ENCODE measurements at places on chromosomes 5 and 9. TPM values are rescaled to one million over a fixed set of nuclear protein-coding genes. Genes with fewer than 3 reads are reported as not detected.

DNA sequence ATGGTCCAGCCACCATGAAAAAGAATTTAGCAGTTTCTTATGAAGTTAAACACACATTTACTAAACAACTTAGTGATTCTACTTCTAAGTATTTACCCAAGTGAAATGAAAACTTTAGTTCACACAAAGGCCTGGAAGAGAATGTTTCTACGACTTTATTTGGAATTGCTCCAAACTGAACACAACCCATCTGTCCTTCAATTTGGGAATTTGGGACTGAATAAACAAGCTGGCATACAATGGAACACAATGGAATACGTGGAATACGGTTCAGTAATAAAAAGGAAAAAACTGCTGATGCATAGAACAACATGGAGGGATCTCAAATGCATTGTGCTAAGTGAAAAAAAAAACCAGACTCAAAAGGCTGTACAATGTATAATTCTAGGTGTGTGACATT, 44.6 kb upstream of the BASP1 start:
- no peak for DNase-seq
- H3K4me3 ChIP-seq: no peak overlapping the region
- H3K27ac ChIP-seq: no peak overlapping the region
- H3K27me3 ChIP-seq: no peaks in the 10 kb centered on the region

- no peak for DNase-seq
- peaks cover 3% of the 10 kb centered on the region for H3K27me3 ChIP-seq
- H3K27ac ChIP-seq: no peak overlapping the region
- H3K4me1 ChIP-seq: no peaks in the 10 kb centered on the region
- no peak overlapping the region for H3K4me3 ChIP-seq
Observed at GRCh38 chr9:110578575-110579033, 937 bp downstream of the SVEP1 start.

NPR2 gene
- total RNA-seq: 8.6 TPM

C8G gene
- 0.96 TPM for total RNA-seq

DNA sequence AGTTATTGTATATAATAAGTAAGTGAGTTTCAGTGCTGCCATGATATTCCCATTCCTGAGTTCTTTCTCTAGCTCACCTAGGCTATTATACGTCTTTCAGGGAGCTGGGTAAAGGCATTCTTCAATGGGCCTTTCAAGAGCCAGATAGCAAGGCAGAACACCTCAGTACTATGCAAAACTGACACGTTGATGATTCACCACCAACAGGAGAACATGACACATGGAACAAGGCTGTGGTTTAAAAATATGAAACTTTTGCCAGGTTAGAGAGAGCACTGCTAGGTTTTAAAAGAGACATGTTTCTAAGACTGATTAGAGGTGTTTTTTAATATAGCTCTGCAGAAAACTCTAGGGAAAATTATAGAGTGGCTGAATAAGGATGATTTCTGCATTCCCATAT, 95.9 kb downstream of the UGCG start:
- no peaks in the 10 kb centered on the region for H3K27me3 ChIP-seq
- H3K27ac ChIP-seq: no peak overlapping the region
- no peak overlapping the region for H3K4me3 ChIP-seq
- H3K4me1 ChIP-seq: peaks cover 9% of the 10 kb centered on the region
- DNase-seq: no peak
- H3K36me3 ChIP-seq: no peaks in the 10 kb centered on the region

GRCh38 chr9:1055166-1055565, 5.0 kb downstream of the DMRT2 start:
- H3K4me1 ChIP-seq: peaks cover 9% of the 10 kb centered on the region
- no peak overlapping the region for H3K4me3 ChIP-seq
- no peak overlapping the region for H3K27ac ChIP-seq

- H3K4me1 ChIP-seq: no peaks in the 10 kb centered on the region
- H3K4me3 ChIP-seq: no peak overlapping the region
- DNase-seq: no peak
- H3K27ac ChIP-seq: no peak overlapping the region
- H3K27me3 ChIP-seq: no peaks in the 10 kb centered on the region
- H3K36me3 ChIP-seq: no peaks in the 10 kb centered on the region
Observed at GRCh38 chr5:27396998-27397397, 358.6 kb upstream of the CDH9 start.

GRCh38 chr9:75002422-75003023, 25.6 kb downstream of the CARNMT1 start:
- no peaks in the 10 kb centered on the region for H3K4me1 ChIP-seq
- no peak overlapping the region for H3K4me3 ChIP-seq
- no peak overlapping the region for H3K27ac ChIP-seq
- H3K27me3 ChIP-seq: no peaks in the 10 kb centered on the region
- no peak for DNase-seq

DNA sequence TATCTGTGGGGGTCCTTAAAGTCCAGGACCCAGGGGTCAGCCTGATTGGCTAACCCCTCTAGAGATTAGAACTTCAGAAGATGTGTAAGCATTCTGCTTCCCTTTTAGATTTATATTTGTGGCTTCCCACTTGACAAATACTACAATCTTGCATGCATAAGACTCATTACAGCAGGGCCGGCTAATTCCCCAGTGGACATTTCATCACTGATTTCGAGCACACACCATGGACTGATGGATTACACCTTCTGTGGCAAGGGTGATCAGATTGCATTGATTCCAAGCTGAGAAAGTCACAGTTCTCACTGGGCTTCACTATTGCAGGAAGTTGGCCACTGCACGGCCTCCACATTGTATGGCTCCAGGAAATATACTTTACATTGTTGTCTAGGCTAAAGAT, 65.8 kb upstream of the DAPK1 start:
- H3K27me3 ChIP-seq: no peaks in the 10 kb centered on the region
- DNase-seq: no peak
- no peaks in the 10 kb centered on the region for H3K36me3 ChIP-seq
- no peak overlapping the region for H3K4me3 ChIP-seq

DNA sequence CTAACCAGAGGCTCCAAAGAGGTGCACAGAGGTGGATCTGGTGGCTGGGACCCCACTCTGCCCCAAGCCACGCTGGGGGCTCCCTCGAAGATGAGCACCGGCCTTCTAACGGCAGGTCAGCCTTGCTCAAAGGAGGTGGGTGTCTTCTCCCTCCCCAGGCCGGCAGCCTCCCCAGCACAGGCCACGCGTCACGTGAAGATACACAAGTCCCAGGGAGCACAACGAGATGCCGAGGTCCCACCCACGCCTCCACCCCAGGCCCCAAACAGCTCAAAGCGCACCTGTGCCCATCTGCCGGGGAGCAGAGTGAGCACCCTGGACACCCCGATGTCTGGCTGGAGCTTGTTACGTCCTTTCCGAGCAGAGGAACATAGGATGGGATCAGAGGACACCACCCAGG, 12.1 kb downstream of the PNPLA7 start:
- H3K27ac ChIP-seq: no peak overlapping the region
- H3K36me3 ChIP-seq: no peaks in the 10 kb centered on the region
- no peak overlapping the region for H3K4me3 ChIP-seq

TAF11L14 gene
- not detected for total RNA-seq
